Activated T-cell treated with anti-CD3 and anti-CD28 coated beads, Interleukin-2, amount 50 U/mL, for 4 hours (primary cell): ENCODE measurements at places on chromosomes 7 and 10.
A peak's percentile ranks its signal among the peaks of the same experiment; 100 is the strongest.

GRCh38 chr7:917255-918117 lies 37.0 kb downstream of the ADAP1 start:
- DNase-seq: no peak

GRCh38 chr10:33320288-33320687 lies 14.2 kb downstream of the NRP1 start:
- DNase-seq: no peak

- DNase-seq: no peak
Observed at GRCh38 chr7:128679920-128680319, 7.8 kb downstream of the GARIN1A start.

GRCh38 chr7:7607010-7607409 lies 33.5 kb upstream of the UMAD1 start:
- no peak for DNase-seq

DNA sequence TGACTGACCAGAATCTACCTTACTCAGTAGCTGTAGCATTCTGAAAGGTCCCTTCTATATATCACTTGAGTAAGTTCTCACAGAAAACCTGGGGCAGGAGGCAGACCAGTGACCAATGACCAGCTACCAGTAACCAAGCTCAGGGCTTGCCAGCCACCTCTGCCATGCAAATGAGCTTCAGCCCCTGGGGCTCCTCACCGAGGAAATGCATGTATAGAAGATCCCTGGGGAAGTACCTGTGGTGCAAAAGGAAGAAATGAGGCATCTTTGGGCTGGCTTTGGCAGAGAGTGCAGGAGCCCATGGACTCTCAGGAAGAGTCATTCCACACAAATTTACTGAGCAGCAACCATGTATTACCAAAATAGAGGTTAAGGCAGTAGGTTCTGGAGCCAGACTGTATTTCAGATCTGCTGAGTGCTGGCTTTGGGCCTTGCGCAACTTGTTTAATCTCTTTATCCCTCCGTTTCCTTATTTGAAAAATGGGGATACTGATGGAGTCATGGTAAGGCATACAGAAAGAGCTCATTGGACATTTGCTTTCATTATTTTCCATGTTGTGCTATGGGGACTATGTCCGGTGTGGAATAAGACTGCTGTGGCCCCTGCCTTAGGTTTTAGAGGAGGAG lies 41.1 kb upstream of the FAM204A start:
- DNase-seq: no peak

- DNase-seq: no peak
Observed at GRCh38 chr10:60185421-60185820, 204.3 kb downstream of the ANK3 start.

DNA sequence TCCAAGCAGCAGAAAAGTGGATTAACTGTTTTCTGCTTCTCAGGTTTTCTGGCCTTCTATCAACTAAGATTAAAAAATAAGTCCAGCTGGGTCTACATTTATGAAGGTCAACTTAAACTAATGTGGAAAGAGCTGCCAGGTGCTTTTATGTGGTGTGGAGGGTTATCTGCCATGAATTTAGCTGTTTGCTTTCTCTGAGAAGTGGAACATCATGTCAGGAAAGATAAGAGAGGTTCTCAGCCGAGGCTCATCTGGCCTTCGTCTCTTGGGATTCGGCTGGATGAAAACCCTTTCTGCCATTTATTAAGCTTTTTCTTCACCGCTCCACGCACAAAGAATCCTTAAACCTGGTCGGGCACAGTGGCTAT lies 5.5 kb downstream of the PTPRN2 start:
- no peak for DNase-seq

DNA sequence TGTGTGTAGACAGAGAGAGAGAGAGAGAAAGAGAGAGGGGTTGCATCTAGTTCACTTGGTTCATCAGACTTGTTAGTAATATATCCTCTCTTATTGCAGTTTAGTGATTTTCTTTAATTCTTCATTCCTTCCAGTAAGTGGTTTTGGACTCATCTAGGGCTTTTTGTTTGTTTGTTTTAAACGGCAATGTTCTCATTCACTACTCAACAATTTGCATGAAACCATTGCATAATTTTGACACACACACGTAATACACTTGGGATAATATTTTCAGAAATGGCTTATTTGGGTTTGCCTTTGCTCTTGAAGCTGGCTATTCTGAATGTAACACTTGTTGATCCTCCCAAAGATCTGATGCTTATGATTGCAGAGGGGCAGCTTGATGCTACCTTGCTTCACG lies 16.4 kb upstream of the ZNF32 start:
- no peak for DNase-seq

DNA sequence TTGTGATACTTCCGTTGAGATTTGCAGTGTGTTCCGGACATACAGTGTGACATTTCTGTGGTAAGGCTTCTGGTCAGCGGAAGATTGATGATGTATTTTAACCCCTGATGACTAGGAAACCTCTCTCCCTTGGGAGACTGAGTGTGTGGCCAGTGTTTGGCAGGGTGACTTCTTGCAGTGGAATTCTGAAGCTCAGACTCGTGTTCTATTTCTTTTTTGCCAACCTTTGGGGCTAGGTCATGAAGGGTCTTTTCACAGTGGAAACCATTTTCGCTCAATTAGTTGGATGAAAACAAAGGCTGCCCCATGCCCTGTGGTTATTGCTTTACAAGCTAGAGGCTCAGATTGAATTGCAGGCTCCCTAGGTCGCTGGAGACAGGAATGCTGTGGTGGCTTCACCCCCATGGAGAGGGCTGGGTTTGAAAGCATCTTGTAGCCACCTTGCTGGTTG lies 288.9 kb downstream of the BBS9 start:
- DNase-seq: no peak

- no peak for DNase-seq
Observed at GRCh38 chr10:70811881-70812280, 3.9 kb upstream of the SGPL1 start.

- DNase-seq: no peak
Observed at GRCh38 chr10:124076148-124076733, 17.2 kb downstream of the CHST15 start.

GRCh38 chr10:96249264-96249663 lies 22.1 kb downstream of the BLNK start:
- DNase-seq: no peak

- peak; percentile 81 for DNase-seq
Observed at GRCh38 chr10:27252267-27253000, 11.8 kb upstream of the ACBD5 start.

DNA sequence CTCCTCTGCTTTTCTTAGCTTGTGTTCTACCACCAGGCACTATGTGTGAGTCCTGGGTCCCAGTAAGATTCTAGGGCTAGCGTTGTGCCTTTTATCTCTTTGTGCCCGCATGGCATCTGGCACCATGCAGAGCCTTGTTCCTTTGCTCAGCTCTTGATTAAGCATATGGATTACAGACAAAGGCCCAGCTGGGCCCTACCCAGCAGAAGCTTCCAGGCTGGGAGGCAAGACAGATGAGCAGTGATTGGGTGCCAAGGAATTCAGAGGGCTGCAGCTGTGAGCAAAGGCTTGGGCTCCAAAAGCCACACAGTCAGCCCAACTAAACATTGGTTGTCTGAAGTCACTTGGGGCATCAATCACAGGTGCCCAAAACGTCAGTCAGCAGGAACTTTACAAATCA lies 2.0 kb downstream of the ACSM6 start:
- DNase-seq: no peak

DNA sequence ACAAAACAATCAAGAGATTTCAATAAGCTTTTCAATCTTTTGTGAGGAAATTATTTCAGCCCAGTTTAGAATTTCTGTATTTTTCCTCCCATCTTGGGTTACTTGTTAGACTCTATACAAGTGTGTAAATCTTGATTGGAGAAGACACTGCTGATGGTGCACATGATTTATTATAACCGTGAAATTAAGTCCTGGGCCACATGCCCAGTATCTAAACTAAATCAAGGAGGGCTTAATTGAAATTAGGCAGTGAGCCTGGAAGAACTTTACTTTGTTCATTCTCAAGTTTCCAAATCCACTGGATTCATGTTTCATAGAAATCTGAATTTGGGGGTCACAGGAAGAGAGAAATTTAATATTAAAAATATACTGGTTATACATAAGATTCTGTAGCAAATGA lies 44.5 kb downstream of the CSTF2T start:
- no peak for DNase-seq

GRCh38 chr10:25641595-25641994 lies 292.4 kb upstream of the MYO3A start:
- no peak for DNase-seq

DNA sequence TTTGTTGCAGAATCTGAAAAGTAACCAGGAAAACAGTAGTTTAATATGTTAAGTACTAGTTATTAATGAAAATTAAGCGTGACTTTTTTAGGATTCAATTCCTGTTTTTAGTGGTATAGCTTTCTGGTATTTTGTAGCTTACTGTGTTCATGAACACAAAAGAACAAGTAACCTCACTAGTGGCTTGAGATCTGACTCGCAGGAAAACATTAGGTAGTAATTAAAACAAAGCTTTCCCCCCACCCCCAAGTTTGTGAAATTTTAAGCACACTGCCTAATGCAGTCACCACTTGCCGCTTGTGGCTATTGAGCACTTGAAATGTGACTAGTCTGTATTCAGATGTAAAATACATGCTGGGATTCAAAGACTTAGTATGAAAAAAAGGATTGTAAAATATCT lies 102.5 kb upstream of the RPA3 start:
- DNase-seq: no peak

DNA sequence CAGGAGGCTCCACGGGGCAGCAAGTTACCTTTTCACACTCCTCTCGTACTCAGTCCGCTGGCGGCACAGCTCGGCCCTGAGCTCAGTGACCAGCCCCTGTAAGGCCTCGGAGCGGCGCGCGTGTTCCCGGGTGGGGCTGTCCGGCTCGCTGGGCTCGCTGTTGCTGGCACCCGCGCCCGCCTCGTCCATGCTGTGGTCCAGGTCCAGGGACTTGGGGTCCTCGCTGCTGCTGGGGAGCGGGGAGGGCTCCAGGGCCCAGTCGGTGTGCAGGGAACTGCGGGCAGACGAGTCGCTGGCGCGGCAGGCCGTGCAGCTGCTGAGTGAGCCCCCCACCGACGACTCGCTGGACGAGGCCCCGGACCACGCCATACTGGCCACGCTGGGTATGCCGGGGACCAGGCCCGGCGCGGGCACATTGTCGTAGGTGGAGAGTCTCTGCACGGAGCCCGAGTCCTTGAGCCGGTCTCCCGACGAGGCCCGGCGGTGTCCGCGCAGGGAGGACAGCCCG lies 143.8 kb downstream of the MAPK8 start:
- no peak for DNase-seq

DNA sequence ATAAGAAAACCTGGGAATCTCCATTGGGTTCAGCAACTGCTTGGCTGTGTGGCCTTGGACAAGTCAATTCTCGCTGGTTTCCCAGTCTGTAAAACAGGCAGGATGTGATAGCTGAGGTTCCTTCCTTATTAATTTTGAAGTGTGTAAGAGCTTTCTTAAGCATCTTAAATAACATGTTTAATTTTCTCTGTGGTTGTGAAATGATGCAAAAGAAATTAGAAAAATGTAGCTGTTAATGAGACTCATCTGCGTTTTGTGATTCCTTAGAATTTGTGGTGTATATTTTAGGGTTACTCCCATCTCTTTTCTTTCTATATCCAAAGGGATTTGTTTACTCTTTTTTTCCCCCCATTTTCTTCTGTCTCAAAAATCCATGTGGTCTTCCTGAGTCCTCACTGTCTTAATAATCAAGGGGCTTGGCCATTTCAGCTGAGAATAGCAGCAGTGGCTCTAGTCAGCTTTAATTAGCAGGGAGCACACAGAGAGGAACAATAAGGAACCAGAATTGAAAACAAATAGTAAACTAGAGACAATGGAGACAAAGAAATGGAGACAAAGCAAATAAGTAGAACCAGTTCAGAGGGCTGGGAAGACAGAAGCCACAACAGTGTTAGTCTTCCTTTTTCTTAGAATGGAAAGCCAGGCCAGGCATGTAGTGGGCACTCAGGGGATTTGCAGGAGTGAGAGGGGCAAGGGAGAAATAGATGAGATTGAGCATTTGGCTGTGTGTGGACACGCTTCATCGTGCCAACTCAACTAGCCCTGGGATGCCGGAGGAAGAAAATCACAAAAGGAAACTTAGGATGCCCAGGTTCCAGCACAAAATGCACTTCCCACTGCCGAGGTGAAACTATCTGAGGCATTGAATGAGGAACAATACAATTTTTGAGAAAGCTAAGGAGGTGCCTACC lies 93.9 kb downstream of the CHN2 start:
- no peak for DNase-seq

GRCh38 chr10:65891073-65891981 lies 1034.5 kb upstream of the LRRTM3 start:
- DNase-seq: no peak

- DNase-seq: no peak
Observed at GRCh38 chr7:95264363-95264891, 59.9 kb downstream of the PON1 start.

DNA sequence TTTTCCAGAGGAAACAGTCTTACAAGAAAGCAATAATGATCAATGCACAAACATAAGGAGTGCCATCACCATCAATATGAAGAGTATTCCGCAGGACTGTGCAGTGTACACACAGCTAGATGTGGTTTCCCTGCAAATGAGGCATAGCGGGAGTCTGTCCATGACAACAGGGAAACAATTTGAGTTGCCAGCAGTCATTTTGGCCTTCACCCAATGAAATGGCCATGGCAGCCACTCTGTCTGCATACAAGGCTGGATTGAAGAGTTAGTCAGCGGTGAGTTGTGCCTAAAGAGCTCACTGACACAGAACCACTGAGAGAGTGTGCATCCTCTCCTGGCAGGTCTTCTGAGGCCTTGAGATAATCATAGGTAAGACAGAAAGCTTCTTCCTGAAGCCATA lies 303.3 kb downstream of the IPMK start:
- DNase-seq: no peak

DNA sequence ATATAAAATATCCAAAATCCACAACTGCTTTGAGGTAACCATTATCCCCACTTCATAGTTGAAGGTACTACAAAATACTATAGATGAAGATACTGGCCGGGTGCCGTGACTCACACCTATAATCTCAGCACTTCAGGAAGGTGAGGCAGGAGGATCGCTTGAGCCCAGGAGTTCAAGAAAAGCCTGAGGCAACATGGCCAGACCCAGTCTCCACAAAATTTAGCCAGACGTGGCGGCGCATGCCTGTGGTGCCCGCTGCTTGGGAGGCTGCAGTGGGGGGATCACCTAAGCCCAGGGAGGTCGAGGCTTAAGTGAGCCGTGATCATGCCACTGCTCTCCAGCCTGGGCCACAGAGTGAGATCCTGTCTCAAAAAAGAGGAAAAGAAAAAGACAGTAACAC lies 21.7 kb downstream of the TMEM254 start:
- no peak for DNase-seq
